Stimulated activated CD4-positive, alpha-beta T cell treated with anti-CD3 and anti-CD28 coated beads, Interleukin-15, amount 100 ng/mL, for 1 hour (primary cell): ENCODE measurements at places on chromosomes 1 and 21.

DNA sequence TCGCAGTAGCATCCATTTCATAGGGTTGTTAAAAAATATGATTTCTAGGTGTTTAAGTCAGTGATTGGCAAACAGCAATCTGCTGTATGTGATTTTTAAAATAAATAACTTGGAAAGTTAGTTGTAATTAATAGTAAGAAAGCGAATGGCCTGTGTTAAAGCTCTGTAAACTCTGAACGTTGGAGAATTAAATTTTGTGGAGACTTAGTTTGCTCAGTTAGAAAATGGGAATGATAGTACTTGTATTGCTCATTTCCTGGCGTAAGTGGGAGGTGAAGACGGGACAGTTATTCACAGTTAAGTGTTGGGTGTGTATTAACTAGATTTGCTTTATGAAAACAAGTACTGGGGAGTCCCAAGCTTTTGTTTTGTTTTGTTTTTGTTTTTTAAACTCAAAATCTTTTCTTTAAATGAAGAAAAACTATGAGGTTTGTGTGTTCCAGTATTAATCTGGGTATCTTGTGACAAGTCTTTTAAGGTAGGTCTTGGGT is 995 bp downstream of the CACYBP start:
- no peak for DNase-seq

GRCh38 chr1:151953409-151954094 is 40.1 kb downstream of the S100A10 start:
- DNase-seq, result no peak

DNA sequence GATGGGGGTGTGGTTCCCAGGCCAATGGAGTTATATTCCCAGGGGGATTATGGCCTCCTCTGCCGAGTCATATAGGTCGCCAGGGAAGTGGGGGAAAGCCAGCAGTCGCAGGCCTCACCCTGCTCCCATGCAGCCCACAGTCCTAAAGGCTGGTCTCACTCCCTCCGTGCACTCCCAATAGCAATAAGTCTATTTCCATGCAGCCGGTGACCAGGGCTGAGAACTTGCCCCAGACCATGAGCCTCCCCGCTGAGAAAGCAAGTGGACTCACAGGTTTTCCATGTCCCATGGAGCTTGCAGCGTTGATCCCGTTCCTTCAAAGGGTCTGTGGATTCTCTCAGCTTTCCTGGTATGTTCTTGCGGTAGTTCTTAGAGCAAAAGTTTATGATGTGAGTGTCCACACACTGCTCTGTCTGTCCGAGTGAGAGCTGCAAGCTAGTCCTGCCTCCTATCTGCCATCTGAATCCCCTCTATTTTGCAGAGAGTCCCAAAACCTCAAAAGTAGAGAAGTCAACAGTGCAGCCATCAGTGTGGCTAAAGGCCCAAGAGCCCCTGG is 81.7 kb upstream of the TMPRSS2 start:
- no peak for DNase-seq

- DNase-seq, result no peak
Measured at GRCh38 chr1:34865573-34865972, 6.0 kb upstream of the SMIM12 start.
